ENCODE measurements at places on chromosomes 5 and 9.

DNA sequence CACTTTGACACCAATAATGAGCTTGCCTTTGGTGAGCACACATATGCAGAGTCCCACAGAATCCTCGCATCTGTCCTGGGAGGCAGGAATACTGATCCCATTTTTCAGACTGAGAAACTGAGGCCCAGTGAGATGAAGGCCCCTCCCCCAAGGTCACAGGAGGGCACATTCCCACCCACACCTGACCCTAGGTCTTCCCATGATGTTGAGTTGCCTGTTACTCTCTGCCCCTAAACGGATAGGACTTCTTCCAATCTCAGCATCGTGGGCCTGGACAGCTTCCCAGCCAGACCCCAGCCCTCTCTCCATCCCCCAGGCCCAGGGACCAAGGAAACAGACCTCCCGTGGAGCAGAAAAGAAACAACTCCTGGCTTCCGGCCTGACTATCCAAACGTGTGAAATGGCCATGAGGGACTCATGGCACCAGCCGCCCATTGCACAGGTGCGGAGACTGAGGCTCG, 877 bp downstream of the SH3GLB2 start:
- no peak for DNase-seq

- no peak for DNase-seq
Observed at GRCh38 chr5:77560677-77561263, 68.7 kb upstream of the WDR41 start.

DNA sequence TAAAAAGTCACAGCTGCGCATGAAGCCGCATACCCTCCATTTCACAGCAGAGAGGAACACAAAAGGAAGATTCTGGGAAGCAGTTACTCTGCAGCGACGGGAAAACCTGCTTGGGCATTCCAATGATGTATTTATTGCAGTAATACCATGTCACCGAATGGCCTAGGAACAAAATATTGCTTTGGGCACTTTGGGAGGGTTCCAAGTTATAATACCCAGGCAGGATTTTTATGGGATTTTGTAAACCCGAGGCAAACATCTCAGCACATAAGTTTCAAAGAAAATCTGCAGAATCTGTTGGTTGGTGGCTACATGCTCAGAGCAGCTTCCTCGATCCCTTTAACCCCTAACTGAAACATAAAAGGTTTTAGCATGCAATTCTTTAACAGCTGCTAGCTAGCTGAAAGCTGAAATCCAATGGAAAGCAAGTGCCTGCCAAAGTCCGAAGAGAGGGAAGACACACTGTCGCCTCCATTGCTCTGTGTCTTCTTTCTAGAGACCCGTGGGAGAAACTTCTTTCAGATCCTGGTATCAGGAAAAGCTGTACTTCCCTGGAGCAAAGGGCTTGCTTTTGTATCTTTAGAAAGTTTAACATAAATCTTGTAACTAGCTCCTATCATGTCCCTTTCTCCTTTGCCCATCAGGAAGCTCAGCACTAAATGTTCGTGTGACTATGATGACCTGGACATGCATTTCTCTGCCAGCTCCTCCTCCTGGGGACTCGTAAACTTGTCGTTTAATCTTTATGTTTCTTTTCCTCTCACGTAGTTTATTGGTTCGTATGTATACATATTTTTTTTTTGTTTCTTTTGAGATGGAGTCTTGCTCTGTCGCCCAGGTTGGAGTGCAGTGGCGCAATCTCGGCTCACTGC, 195.0 kb downstream of the MAPKAP1 start:
- DNase-seq = no peak

DNA sequence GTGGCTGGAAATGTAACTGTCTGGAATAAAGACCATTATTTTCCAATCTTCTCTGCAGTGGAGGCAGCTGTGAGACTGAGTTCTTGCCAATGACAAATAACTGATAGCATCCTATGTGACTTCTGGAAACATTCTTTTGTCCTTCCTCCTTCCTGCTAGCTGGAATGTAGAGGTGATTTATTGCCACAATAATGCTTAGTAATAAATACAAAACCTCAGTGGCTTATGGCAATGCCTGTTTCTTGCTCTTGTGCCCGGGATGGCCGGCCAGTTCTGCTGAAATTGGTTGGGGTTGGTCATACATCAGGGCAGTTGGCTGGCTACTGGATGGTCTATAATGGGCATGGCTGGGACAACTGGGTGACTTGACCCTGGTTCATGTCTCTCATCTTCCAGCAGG, 12.2 kb upstream of the TEX48 start:
- DNase-seq = no peak

- no peak for DNase-seq
Observed at GRCh38 chr9:134379831-134380365, 53.6 kb downstream of the RXRA start.

GRCh38 chr5:143427122-143427735, 23.7 kb upstream of the NR3C1 start:
- no peak for DNase-seq

DNA sequence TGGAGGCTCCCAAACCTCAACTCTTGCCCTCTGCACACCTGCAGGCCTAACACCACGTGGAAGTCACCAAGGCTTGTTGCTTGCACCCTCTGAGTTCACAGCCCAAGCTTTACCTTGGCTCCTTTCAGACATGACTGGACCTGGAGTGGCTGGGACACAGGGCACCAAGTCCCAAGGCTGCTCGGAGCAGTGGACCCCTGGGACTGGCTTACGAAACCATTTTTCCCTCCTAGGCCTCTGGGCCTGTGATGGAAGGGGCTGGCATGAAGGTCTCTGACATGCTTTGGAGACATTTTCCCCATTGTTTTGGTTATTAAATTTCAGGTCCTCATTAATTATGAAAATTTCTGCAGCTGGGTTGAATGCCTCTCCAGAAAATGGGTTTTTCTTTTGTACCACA, 994.4 kb upstream of the NUDT12 start:
- DNase-seq = no peak

GRCh38 chr9:3648266-3648665, 122.5 kb upstream of the RFX3 start:
- no peak for DNase-seq

DNA sequence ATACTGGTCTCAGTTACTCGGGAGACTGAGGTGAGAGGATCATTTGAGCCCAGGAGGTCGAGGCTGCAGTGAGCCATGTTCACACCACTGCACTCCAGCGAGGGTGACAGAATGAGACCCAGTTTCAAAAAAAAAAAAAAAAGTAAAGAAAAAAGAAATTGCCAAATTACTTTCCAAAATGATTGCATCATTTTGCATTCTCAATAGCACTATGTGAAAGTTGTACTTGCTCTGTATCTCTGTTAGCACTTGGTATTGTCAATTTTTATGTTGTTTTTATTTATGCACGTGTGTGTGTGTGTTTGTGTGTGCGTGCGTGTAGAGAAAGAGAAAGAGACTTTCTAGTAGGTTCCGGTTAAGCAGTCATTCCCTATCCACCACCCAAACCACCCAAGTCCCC, 328.4 kb downstream of the RAB3C start:
- no peak for DNase-seq

DNA sequence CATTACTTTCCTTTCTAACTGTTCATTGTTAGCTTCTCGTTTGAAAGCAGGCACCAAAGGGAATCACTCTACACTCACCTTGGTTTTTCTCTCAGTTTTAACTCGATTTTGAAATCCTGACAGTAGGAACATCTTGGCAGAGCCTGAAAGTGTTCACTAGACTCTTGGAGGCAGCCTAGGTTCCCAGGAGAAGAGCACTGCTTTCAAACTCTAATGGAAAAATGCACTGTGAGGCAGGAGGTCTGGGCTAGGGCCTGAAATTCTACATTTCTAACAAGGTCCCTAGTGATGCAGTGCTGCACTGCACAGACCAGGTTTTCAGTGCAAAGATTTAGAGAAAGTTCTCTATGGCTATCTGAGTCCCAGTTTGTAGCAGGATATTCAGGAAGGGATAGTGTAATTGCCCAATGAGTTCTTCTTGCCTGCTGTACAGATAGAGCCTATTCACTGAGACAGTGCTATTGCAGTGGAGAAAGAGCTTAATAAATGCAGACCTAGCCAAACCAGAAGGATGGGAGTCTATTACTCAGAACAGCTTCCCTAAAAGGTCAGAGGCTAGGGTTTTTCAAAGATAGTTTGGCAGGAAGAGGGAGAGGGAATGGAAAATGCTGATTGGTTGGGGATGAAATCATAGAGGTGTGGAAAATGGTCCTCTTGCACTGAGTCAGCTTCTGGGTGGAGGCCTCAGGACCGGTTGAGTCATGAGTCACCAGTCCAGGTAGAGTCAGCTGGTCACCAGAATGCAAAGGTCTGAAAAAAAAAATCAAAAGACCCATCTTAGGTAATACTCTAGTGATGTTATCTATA, 153.9 kb downstream of the GPBP1 start:
- no peak for DNase-seq

GRCh38 chr5:90111364-90112032, 298.1 kb downstream of the CETN3 start:
- no peak for DNase-seq

- DNase-seq = no peak
Observed at GRCh38 chr9:15570769-15571168, 17.9 kb downstream of the CCDC171 start.

DNA sequence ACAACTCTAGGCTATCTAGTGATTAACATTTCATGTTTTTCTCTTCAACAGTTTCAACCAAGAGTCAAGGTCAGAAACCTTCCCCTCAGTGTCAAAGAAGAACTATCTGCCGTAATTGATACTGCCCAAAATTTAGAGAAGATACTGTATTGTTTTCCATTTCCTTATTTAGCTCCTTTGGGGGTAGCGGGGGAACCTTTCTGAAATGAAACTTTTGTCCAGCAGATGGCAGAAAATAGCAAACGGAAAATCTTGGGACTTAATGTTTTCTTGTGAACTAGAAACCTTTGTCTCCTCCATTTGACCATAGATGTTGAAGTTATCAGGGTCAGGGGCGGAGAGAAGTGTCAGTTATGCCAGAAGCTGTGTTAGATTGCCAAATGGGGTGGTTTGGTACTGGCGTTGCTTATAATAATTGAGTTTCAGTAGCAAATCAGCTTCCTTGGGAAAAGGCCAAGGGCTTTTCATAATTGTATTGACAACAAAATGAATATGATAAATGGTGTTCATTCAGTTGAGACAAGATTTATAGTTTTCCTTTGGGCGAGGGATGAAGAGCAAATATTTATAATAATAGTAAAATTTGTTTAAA, 101.7 kb upstream of the TLX3 start:
- DNase-seq = no peak

DNA sequence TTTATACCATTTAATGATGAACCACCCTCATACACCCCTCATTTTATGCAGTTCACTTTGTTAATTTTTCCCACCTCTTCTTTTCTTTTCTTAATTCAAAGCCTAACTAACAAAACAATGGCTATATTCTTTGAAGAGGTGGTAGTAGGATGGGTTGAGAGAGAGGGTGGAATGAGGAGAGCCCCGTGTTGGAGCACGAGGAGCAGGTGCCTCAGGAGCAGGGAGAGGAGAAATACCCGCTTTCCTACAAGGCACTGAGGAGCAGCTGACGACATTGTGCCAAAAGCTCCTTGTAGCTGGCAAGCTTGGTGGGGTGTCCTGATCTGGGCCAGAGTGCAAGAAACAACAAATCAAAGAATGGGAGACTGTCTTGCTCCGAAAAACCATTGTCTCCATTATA, 129.6 kb downstream of the HTR4 start:
- no peak for DNase-seq

DNA sequence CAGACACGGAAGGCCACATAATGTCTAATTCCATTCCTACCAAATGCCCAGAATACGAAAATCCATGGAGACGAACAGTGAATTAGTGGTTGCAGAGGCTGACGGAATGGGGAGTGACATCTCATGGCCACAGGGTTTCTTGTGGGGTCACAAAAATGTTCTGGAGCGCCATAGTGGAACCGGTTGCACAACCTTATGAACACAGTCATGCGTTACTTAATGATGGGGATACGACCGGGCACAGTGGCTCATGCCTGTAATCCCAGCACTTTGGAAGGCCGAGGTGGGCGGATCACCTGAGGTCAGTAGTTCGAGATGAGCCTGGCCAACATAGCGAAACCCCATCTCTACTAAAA, 26.0 kb upstream of the TTLL11 start:
- no peak for DNase-seq

- no peak for DNase-seq
Observed at GRCh38 chr9:15146268-15146700, 160.7 kb downstream of the TTC39B start.

DNA sequence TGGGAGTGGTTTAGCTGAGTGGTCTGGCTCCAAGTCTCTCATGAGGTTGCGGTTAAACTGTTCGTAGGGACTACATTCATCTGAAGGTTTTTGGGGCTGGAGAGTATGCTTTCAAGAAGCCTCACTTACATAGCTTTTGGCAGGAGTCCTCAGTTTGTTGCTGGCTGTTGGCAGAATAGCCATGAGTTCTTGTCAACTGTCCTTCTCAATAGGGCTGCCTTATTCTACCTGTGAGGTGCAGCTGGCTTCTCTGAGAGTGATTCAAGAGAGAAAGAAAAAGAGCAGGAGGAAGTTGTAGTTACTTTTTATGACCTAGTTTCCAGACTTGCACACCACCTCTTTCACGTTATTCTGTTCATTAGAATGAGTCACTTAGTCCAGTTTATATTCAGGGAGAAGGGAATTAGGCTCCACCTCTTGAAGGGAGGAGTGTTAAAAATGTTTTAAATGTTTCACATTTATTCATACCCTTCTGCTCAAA, 33.2 kb downstream of the YTHDC2 start:
- DNase-seq = no peak

DNA sequence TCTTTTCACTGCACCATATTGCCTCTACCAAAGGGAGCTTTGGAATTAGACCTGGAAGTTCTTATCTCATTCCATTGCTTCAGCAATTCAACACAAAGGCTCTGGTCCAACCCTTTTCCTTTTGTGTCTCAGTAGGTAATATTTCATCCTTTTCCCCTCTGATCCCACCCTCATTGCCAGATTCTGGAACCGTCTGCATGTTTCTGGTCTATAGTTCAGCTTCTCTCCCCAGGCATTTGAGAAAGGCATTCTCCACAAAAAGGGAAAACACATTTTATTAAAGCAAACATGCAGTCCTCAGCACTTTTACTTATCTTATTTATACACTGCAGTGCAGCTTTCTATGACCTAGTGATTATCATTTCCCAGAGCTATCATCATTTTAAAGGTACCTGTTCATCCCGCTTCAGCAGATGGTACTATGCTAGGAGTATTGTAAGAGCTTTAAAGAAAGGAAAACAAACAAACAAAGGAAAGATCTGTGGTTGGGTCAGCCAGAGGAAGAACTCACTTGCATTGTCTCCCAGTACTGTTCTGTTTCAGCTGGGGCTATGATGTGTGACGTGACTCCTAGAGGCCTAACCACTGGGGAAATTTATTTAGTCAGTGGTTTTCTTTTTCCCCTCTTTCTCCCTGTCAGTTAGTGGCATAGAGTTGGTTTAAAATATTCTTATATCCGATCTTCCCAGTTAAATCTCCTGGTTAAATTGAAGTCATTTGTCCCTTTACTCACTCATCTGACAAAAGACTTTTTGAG, 269.2 kb downstream of the TMEM38B start:
- DNase-seq = no peak

GRCh38 chr5:41404757-41405156, 105.6 kb downstream of the PLCXD3 start:
- no peak for DNase-seq

GRCh38 chr9:92133949-92134604, 18.9 kb upstream of the SPTLC1 start:
- DNase-seq = no peak
